ENCODE measurements at places on chromosomes 5 and 9.

GRCh38 chr5:138466125-138466899 is 1.0 kb downstream of the EGR1 start:
- DNase-seq = no peak

GRCh38 chr9:124342402-124342775 is 72.9 kb downstream of the PSMB7 start:
- DNase-seq = no peak

GRCh38 chr9:125586172-125586511 is 120.9 kb downstream of the MAPKAP1 start:
- DNase-seq = no peak

DNA sequence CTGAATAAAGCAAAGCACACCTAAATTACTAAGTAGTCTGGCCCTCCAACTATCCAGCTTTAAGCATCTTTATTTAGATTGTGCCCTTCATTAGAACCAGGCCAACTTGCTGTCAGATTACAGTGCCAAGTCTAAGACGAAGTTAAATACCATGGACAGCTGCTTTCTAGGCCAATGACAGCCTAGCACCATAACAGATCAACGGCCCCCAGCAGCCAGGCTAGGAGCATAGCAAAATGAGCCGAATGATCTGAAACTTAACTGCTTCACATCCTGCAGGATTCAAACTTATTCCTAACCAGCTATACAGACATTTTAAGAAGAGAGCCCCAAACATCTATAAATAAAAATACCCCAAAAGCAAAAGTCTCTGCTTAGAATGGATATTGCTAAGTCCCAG is 6.8 kb downstream of the SLC24A2 start:
- DNase-seq = no peak

- DNase-seq = no peak
Observed at GRCh38 chr5:68265822-68266395, 50.4 kb downstream of the PIK3R1 start.

GRCh38 chr9:31588756-31589155 is 795.7 kb upstream of the ACO1 start:
- DNase-seq = no peak

- DNase-seq = no peak
Observed at GRCh38 chr5:40277161-40277906, 402.4 kb upstream of the PTGER4 start.
